ENCODE measurements at places on chromosomes 16 and 17.

DNA sequence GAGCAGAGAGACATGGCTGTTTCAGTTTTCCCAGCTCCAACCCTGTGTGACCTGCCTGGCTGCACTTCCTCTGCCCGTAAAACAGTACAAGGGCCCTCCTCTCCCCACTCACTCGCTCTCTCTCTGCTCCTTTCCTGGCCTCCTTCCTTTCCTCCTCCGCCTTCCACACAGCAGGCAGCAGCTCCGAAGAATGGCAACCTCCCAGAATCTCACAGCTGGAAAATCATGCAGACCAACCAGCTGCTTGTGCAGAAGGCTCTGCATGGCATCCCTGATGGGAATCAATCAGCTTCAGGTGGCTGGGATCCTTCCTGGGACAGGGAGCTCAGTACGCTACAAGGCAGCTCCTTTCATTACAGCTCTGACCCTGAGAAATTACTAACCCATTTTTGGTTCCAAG lies 27.4 kb downstream of the TMEM132E start:
- DNase-seq = no peak

DNA sequence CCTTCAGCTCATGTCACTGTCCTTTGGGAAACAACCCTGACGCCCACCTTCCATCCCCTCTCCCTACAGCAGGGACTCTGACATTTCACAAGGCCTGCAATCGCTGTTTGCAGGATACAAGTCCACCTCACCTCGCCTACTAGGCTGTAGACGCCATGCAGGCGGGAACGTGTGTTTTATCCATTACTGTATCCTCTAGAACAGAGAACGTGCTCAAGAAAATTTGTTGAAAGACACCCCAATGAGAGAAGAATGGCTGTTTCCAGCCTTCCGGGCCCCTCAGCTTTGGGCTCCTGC lies 1.5 kb upstream of the TTYH2 start:
- no peak for DNase-seq

DNA sequence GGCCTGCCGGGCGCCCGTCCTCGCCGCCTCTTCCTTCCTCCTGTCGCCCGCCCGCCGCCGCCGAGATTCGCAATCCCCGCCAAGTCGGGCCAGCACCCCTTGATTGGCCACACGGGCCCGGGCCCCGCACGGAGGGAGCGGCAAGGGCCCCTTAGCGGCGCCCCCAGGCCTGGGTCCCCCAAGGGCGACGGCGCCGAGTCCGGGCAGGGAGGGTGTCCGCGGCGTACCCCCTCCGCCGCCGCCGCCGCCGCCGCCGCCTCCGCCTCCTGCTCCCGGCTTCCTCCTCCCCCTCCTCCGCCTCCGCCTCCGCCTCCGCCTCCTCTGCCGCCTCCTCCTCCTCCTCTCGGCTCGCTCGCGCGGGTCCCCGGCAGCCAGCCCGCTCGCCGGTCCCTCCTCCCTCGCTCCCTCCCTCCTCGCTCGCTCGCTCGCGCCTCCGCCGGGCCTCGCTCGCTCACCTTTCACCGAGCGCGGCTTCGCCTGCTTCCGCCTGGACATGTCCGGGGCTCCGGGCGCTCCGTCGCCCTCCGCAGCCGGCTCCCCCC lies 561 bp downstream of the ZNF423 start:
- DNase-seq = peak; percentile 94

GRCh38 chr16:73177729-73178295 lies 129.9 kb upstream of the ZFHX3 start:
- DNase-seq = no peak

DNA sequence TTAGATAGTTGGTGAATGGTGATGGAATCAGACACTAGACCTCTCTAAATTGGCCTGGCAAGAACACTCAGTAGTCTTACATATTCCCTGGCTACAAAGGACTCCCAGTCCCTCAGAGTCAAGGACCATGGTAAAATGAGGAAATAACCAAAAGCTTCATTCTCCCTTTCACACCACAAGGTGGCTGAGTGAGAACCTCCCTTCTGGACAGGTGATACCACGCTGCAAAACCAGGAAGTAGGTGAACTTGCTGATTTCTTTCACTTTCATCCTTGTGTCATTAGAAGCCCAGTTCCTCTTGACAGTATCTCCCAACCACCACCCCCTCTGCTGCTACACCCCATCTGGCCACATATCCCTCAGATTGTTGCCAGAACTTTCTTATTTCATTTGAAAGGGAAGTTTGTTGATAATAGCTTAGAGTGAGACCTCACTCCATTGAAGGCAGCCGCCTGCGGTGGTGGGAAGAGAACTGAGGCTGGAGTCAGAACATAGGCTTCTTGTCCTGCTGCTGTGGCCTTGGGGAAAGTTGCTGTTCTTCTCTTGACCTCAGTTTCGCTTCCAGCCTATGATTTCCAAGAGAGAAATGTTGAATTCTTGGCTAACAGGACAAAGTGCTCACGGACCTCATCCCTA lies 290.6 kb upstream of the CCL2 start:
- DNase-seq = no peak

Data from posterior cingulate gyrus (tissue), 11 donors.